ENCODE measurements at places on chromosomes 13 and 19.

DNA sequence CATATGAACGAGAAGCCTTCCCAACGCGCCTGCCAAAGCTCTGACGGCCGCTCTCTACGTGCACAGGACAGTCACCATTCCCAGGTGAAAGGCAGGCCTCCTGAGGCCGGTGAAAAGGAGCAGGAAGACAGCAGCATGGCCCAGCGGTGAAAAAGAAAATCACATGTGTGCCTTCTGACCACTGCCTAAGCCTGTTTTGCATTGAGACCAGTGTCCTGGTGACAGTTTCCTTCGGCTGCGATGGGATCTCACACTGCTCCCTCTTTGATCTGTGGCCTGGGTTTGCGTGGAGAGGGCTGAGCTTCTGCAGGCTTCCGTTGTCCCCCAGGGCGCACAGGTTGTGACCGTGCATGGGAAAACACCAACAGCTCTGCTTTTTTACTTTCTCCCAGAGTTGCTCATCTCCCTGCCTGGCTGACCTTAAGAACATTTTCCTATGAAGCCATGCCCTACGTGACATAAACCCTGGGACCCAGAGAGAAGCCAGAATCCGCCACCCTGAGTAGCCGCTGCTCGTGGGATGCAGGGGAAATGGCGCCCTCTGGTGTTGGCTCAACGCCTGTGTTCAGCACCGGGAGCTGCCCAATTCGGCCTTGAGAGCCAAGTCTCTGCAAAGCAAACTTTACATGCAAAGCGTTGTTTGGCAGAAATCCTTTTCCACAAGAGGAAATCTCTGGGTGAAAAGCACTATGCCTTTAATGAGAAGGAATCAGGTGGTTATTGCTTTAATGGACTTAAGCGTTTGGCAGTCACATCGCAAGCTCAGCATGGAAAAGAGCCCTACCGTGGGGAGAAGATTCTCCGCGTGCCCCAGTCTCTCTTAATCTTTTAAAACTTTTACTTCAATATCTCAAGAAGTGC is 112.2 kb upstream of the GPR12 start:
- peak; percentile 49 for DNase-seq

DNA sequence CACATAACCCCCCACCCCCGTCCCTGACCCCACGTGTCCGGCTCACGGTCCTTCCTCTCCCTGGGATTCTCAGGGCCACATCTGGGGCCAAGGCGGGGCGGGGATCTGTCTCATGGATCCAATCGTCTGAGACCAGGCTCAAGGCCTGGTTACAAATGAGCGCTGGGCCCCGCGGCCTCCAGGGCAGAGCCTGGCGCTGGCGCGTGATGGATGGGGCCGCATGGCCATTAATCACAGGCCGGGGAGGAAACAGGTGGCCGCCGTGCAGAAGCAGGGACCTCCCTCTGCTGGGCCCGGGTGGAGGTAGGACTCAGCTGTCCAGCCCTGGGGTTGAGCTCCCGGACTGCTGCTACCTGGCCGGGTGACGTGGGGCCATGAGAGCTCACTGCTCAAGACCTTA is 5.8 kb upstream of the TLE5 start:
- peak; percentile 96 for DNase-seq

DNA sequence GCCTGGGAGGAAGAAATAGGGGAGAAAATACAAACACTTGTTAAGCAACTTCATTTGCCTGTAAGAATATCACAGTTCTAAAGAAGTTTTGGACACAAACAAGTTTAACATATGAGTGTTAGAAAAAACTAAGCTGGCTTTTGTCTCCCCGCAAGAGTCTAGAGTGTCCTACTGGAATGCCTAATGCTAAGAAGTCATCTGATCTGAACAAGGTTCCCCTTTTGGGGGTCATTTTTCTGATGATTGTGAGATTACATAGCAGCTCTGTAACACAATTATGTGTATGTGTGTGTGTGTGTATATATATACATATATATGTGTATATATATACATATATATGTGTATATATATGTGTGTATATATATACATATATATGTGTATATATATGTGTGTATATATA is 12.7 kb downstream of the DNMT1 start:
- no peak for DNase-seq

- no peak for DNase-seq
These were observed 2.0 kb upstream of the SELENOV start for GRCh38 chr19:39512988-39513387.

- DNase-seq: no peak
These were observed 3.4 kb upstream of the PSMC4 start for GRCh38 chr19:39967561-39967960.

- DNase-seq: no peak
These were observed 5.4 kb upstream of the MBD3L3 start for GRCh38 chr19:7063764-7064418.

GRCh38 chr13:41326661-41327060 is 15.6 kb downstream of the NAA16 start:
- no peak for DNase-seq

DNA sequence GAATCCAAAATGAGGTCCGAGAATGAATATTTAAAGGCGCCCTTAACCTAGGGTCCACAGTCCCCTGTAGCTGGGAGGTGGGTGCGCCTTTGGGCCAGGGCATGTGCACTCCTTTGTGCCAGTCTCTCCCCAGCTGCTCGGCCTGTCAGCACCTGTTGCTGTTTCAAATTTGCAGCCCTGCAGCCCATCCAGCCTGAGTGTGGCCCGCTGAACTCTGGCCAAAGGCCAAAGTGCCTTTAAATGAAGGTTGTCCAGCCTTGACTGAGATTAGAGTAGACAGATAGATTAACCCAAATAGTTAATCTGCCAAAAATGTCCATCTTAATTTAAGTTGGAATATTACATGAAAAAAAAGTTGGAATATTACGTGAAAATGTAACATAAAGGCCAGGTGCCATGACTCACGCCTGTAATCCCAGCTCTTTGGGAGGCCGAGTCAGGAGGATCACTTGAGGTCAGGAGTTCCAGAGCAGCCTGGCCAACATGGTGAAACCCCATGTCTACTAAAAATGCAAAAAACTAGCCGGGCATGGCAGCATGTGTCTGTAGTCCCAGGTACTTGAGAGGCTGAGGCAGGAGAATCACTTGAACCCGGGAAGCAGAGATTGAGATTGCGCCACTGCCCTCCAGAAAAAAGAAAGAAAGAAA is 25.3 kb downstream of the TPT1 start:
- DNase-seq: no peak

DNA sequence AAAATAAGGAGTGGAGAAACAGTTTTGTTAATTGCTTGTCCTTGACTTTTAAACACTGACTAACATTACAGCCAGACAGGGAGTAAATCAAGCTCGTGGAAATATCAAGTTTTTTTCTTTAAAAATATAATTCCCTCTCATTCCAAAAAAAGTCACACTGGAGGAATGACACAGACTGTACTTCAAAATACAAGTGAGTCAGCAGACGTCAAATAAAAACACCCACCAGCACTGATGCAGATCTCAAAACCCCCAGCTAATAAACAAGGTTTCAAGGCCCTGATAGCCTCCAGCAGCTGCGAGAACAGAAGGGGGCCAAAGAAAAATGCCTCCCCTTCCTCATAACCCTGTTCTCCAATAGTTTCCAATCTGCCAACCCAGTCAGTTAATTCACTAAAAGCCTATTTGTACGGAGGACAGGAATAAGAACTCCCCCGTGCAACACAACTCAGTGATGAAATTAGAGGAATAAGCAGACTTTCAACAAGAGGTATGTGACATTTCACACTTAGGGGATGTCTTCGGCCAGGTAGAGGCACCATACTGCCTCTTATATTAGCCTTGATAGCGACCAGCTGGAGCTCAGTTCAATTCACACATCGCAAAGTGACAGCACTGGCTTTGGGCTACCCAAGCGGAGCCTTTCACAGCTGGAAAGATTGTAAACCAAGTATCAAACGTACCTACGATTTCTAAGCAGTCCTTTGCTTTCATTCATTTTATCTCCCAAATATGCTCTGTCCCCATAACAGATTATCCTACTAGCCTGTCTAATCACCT is 561.0 kb upstream of the KLF12 start:
- DNase-seq: no peak
